ENCODE measurements at places on chromosomes 4 and X. TPM values are rescaled to one million over a fixed set of nuclear protein-coding genes. Genes with fewer than 3 reads are reported as not detected.
A peak's percentile ranks its signal among the peaks of the same experiment; 100 is the strongest.

GRCh38 chr4:113181289-113182007 lies 132.0 kb downstream of the ANK2 start:
- DNase-seq: no peak

DNA sequence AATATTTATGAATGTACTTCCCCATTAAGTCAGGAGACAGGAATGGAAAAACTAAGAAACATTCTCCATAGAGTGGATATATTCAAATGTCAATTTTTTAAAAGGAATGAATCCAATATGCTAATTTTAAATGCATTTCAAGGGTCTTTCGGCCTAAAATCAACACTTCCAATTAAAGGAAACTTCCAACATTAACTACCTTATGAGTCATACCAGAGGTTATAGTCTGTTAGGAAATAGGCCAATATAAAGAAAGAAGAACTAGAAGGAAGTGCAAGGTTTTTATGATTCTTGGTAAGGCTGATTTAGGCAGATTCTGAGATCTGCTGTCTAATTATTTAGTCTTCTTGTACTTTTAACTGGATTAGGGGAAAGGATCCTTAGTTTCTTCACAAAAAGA lies 260.1 kb upstream of the EDNRA start:
- DNase-seq: no peak

DNA sequence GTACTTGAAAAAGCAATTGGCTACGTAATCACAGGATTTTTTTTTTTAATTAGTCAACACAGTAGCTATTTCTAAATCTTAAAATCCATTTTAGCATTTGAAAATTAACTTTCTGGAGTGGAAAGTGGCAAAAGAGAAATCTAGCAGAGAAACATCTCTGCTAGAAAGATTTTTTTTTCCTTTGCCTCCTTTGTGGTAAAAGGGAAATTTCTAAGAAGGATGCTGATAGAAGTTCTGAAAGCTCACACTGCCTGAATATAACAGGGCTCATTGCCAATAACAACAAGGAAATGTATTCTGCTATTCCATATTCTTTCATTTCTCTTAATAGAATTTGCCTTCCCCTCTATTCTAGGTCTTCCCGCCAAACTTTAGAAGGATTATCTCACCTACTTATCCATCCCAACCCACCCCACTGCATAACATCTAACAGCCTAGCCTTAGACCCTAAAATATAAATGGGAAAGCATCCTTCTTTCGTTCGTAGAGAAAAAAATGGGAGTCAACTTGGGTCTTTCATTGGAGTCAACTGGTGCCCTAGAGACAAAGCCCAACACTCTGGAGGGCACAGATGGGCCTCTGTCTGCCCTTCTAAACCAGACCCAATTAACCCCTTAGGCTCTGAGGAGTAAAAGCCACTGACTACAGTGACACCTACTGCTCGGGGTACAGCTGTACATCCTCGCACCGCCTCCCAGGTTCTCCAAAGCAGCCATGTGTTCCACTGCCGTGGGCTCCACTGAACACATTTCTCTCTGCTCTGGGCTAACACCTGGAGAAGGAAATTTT lies 103.9 kb downstream of the MAML3 start:
- peak; percentile 56 for DNase-seq

- no peak for DNase-seq
Measured at GRCh38 chr4:35548921-35549320, 695.4 kb downstream of the ARAP2 start.

- DNase-seq: no peak
Measured at GRCh38 chr4:169773889-169774288, 16.1 kb upstream of the HPF1 start.

- no peak for DNase-seq
Measured at GRCh38 chr4:32133734-32134133, 1413.6 kb downstream of the PCDH7 start.

GRCh38 chr4:87465739-87466366 lies 43.5 kb downstream of the NUDT9 start:
- peak; percentile 43 for DNase-seq

DNA sequence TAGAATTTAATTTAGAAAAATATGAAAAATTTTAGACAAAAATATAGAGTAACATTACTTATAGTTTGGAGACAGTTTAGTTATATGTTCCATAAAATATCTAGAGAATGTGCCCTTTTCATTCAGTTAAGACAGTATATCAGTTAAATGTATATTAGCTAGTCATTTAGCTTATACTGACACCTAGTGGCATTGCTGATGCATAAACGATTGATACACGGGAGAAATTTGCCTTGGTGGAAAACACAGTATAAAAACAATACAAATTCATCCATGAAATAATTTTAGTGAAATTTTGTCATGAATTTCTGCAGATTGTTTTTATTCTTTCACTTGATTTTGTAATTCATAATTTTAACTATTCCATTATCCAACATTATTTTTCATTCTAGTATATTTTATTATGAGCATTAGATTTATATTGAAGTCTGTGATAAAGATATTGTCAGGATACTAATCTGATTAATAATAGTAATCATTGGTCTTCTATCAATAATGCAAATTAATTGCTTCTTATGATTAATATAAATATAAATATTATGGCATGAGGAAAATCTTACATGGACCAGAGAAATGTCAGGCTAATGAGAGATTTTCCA lies 219.0 kb downstream of the TLL1 start:
- peak; percentile 34 for DNase-seq

Gene FAM47A
- not detected for total RNA-seq

Gene NXF3
- total RNA-seq: 0.10 TPM

Gene DCHS2
- total RNA-seq: not detected

Gene ADGRG4
- not detected for total RNA-seq

Gene NDNF
- not detected for total RNA-seq

Gene UGT2B17
- not detected for total RNA-seq

Measured in RPMI7951 (cell line).